ENCODE measurements at places on chromosomes 2 and 18. TPM values are rescaled to one million over a fixed set of nuclear protein-coding genes. Genes with fewer than 3 reads are reported as not detected.

KLHL30 gene
- total RNA-seq = 0.06 TPM

- no peak for DNase-seq
Measured at GRCh38 chr18:68467957-68468356, 247.0 kb downstream of the TMX3 start.

GRCh38 chr2:72561621-72562318, 264.1 kb downstream of the EXOC6B start:
- DNase-seq = no peak

GRCh38 chr2:19887510-19887909, 14.3 kb downstream of the TTC32 start:
- no peak for DNase-seq

GRCh38 chr2:224969633-224970260, 72.5 kb downstream of the DOCK10 start:
- no peak for DNase-seq

GRCh38 chr2:205047273-205047839, 502.1 kb downstream of the PARD3B start:
- DNase-seq = peak; percentile 89

VIL1 gene
- total RNA-seq = not detected

- DNase-seq = no peak
Measured at GRCh38 chr2:124836416-124836815, 811.3 kb downstream of the CNTNAP5 start.

DNA sequence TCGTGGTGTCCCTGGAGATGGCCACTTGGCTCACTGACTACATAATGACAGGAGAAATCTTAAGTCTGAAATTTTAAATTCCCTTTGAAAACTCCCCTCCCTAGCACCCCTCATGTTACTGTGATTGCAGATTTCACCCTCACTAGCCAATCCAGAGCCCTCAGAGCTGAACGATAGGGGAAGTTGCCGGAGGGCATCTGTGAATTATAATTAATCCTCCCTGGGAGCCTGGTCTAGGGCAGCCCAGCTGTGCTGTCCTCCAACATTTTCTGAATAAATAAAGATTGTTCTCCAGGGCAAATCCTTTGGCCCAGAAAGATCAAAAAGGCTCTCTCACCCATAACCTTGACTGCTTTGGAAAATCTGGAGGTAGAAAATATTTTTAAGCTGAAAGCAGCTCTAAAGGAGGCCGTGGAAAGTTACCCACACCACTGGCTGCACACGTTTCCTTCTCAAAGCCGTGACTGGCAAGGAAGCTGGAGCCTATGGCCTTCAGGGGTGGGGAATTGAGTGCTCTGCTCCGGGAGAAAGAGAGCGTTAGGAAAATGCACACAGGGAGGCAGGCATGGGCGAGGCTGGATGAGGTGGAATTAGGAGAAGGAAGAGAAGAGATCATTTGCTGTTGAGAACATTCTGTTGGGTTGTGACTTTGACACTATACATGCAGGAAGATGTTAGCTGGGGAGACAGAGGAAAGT, 68.9 kb upstream of the CNGA3 start:
- DNase-seq = no peak

MRPL30 gene
- 67.9 TPM for total RNA-seq
